ENCODE measurements at places on chromosomes 12 and 14. TPM values are rescaled to one million over a fixed set of nuclear protein-coding genes. Genes with fewer than 3 reads are reported as not detected.

DNA sequence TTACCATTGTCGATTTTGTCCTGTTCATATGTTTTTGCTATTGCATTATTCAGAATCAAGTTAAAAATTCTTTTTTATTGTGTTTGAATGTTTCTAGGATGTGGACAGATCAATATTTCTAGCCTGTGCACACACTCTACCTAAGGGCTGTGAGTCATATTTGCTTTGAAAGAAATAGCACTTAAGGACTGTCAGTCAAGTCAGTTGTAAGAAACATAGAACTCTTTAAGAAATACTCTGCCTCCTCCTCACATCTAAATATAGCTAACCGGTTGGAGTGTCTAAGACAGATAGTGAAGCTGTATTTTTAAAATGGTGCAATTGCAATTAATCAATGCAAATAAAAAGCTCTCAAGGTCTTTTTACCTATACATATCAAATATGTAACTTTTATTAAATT is 17.9 kb upstream of the MGST1 start:
- no peak overlapping the region for H3K27ac ChIP-seq
- DNase-seq: no peak
- H3K27me3 ChIP-seq: no peaks in the 10 kb centered on the region
- H3K4me3 ChIP-seq: no peak overlapping the region

DNA sequence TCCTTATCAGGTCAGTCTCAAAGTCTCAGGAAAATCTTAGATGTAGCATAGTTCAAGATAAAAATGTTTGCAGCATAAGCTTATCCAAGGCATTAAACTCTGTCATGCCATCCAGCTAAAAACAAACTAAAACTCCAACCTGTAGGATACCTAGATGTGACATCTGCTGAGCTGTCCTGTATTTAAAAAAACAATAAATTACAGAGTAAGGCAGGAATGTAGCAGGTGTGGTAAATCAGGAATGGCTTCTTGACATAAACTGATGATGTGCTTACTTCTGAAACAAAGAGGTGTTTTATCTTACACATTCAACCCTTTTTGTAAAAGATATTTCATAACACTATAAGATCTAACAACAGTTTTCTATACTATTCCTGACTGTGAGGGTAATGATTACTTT is 30.6 kb upstream of the DLGAP5 start:
- no peak for DNase-seq
- H3K36me3 ChIP-seq: no peaks in the 10 kb centered on the region
- no peak overlapping the region for H3K4me3 ChIP-seq
- no peaks in the 10 kb centered on the region for H3K27me3 ChIP-seq

DNA sequence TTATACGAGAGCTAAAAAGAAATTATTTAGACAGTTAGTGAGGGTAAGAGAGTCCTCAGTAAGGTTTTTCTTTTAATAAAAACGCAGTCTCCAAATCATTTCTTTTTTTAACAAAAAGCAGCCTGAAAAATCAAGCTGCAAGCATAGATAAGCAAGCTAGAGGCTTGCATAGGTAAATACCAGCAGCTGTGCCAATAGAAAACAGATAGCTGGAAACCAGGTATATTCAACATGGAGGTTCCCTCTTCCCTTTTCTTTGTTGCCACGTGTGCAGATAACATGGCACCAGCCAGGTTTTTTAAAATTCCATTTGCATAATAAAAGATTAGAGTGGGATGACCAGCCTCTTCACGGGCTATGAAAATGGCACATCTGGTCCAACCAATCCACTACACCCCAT is 6.1 kb upstream of the PRKAB1 start:
- no peak for DNase-seq
- H3K4me1 ChIP-seq: peaks cover 16% of the 10 kb centered on the region
- no peaks in the 10 kb centered on the region for H3K36me3 ChIP-seq
- H3K27ac ChIP-seq: no peak overlapping the region
- H3K4me3 ChIP-seq: no peak overlapping the region

GRCh38 chr14:87467578-87467977 is 525.4 kb downstream of the GALC start:
- H3K36me3 ChIP-seq: no peaks in the 10 kb centered on the region
- H3K4me3 ChIP-seq: no peak overlapping the region
- no peak for DNase-seq
- no peaks in the 10 kb centered on the region for H3K4me1 ChIP-seq

- peaks cover 49% of the 10 kb centered on the region for H3K4me1 ChIP-seq
- H3K36me3 ChIP-seq: no peaks in the 10 kb centered on the region
- peak; percentile 58 for DNase-seq
- H3K4me3 ChIP-seq: no peak within 1 kb of the TSS
- H3K27me3 ChIP-seq: no peaks in the 10 kb centered on the region
Observed at GRCh38 chr14:99603471-99604277, at the start of gene CCDC85C. CCDC85C (minus strand) TSS chr14:99604207; CDS start chr14:99603959, 248 bp downstream.

DNA sequence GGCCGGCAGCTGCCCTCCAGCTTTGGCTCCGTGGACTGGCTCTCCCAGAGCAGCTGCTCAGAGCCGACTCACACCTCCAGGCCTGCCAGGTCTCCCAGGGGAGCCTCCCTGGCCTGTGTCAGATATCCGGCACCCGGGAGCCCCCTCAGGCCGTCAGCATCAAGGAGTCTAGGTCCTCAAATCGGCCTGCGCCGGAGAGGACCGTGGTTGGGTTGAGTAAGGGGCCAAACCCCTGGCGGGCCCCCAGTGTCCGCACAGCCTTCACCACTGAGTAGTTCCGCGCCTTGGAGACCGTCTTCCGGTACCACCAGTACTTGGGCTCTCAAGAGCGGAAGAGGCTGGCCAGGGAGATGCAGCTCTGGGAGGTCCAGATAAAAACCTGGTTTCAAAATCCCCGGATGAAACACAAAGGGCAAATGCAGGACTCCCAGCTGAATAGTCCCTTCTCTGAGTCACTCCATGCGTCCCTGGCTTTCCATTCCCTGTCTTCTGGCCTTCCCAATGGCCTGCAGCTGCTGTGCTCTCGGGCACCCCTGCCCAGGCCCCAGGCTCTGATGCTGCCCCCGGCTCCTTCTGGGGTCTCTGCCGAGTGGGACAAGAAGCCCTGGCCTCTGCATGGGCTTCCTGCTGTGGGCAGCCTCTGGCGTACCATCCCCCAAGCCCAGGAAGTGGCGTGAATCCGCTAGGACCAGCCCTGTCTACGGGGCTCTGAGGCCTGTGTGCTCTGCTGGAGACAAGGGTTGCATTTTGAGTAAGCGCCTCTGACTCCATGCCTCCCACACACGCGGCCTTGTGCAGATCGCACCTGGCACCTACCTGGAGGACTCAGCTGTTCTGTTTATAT is 245.1 kb upstream of the ATXN7L3B start:
- no peaks in the 10 kb centered on the region for H3K4me1 ChIP-seq
- H3K27me3 ChIP-seq: no peaks in the 10 kb centered on the region
- H3K36me3 ChIP-seq: no peaks in the 10 kb centered on the region
- no peak overlapping the region for H3K27ac ChIP-seq
- H3K4me3 ChIP-seq: no peak overlapping the region

DNA sequence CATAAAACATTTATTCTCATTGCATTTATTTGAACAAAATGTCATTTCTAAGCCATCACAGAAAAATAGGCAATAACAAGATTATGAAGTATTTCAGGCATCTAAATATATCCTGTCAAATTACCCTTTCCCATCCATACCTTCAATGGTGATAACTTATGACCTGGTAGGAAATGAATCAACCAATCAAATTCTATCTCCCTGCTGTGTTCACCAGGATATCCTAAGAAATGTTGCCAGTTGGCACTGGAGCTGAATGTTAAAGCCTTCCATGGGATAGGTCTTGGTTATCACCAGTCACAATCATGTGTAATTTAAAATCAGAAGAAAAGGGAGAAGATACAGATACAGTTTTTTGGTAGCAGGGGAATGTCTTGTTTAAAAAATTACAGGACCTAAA is 23.7 kb downstream of the BMP4 start:
- H3K4me1 ChIP-seq: no peaks in the 10 kb centered on the region
- H3K27me3 ChIP-seq: no peaks in the 10 kb centered on the region
- no peak overlapping the region for H3K27ac ChIP-seq
- no peaks in the 10 kb centered on the region for H3K36me3 ChIP-seq
- no peak overlapping the region for H3K4me3 ChIP-seq
- no peak for DNase-seq

GRCh38 chr12:55696796-55697462 is 10.8 kb downstream of the ITGA7 start:
- H3K4me1 ChIP-seq: no peaks in the 10 kb centered on the region
- DNase-seq: no peak
- no peaks in the 10 kb centered on the region for H3K27me3 ChIP-seq
- H3K27ac ChIP-seq: no peak overlapping the region
- no peaks in the 10 kb centered on the region for H3K36me3 ChIP-seq

- H3K4me3 ChIP-seq: no peak overlapping the region
- no peak for DNase-seq
- no peaks in the 10 kb centered on the region for H3K27me3 ChIP-seq
- no peaks in the 10 kb centered on the region for H3K4me1 ChIP-seq
- H3K27ac ChIP-seq: no peak overlapping the region
- no peaks in the 10 kb centered on the region for H3K36me3 ChIP-seq
Observed at GRCh38 chr12:104974626-104975290, 11.4 kb upstream of the NOPCHAP1 start.

- no peaks in the 10 kb centered on the region for H3K36me3 ChIP-seq
- H3K27ac ChIP-seq: no peak overlapping the region
- no peaks in the 10 kb centered on the region for H3K4me1 ChIP-seq
- no peak for DNase-seq
Observed at GRCh38 chr14:26444822-26445221, 153.0 kb downstream of the NOVA1 start.

GRCh38 chr14:93538413-93538812 is 107.7 kb downstream of the UNC79 start:
- H3K4me3 ChIP-seq: no peak overlapping the region
- H3K36me3 ChIP-seq: no peaks in the 10 kb centered on the region
- no peak overlapping the region for H3K27ac ChIP-seq
- H3K4me1 ChIP-seq: no peaks in the 10 kb centered on the region
- no peak for DNase-seq

GRCh38 chr12:11962860-11963259 is 107.9 kb upstream of the BCL2L14 start:
- H3K4me3 ChIP-seq: no peak overlapping the region
- H3K27me3 ChIP-seq: no peaks in the 10 kb centered on the region
- DNase-seq: no peak
- H3K27ac ChIP-seq: no peak overlapping the region

GRCh38 chr12:77070800-77071449 is 5.6 kb upstream of the E2F7 start:
- no peak for DNase-seq
- no peaks in the 10 kb centered on the region for H3K36me3 ChIP-seq
- no peak overlapping the region for H3K27ac ChIP-seq
- no peak overlapping the region for H3K4me3 ChIP-seq

Gene LRP10
- 14.8 TPM for total RNA-seq

Gene EMP1
- total RNA-seq: 68.2 TPM

Gene RERG
- 86.1 TPM for total RNA-seq

Gene MYL6B
- total RNA-seq: 53.1 TPM

Gene EML1
- total RNA-seq: 18.7 TPM

Gene KRT79
- total RNA-seq: not detected

Measured in adrenal gland (tissue), 19 donors.